ENCODE measurements at places on chromosomes 1 and 21.

DNA sequence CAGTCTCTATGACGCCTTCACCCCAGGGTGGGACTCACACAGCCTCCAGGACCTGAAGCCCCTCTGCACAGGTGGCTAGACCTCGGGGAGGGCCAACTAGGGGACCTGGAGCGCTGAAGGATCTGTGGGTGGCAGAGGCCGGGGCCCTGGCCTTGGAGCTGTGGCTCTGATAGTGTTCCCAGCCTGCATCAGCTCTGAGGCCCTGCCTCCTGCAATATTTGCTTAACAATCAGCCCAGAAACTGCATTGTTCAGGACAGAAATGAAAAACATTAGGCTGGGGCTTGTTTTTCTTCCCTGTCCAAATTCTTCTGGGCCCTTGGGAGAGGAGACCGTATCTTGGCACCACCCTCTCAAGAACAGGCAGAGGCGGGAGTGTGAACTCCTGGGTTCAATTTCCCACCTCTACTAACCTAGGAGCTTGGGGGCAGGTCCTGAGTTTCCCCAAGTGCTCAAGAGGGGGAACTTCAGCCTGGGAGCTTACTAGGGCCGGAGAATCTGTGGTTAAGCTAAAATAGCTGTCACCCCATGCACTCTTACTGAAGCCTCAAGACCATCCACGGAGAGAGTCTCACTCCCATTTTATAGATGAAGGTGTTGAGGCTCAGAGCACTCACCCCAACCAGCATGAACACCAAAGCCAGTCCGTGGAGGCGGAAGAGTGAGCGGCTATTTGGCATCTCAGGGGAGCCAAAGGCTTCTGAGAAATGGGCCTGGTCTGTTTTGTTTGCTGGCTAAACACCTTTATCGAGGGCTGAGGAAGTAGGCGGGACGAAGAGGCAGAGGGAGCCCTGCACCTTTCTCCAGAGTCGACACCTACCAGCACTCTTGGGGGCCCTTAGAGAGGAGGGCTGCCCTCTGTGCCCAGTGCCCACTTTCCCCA lies 18.8 kb upstream of the CASZ1 start:
- DNase-seq: no peak

GRCh38 chr1:228044961-228045360 lies 37.5 kb upstream of the ARF1 start:
- DNase-seq: no peak

GRCh38 chr1:168905633-168906032 lies 176.6 kb upstream of the DPT start:
- DNase-seq: no peak

DNA sequence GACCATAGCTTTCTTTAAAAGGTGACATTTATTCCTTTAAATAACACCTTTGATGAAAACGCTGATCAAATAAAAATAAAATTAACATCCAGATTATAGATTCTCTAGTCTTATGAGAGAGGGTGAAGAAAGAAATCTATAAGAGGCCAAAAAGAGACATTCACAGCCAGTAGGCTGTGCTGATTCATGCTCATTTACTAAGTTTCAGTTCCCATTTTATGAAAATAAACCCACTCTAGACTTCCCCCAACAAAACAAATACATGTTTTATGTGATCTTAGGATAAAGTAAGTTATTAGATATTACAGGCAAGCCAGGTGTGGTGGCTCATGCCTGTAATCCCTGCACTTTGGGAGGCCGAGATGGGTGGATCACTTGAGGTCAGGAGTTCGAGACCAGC lies 21.1 kb downstream of the ESRRG start:
- no peak for DNase-seq

GRCh38 chr1:247440001-247440620 lies 17.8 kb downstream of the OR2B11 start:
- no peak for DNase-seq

DNA sequence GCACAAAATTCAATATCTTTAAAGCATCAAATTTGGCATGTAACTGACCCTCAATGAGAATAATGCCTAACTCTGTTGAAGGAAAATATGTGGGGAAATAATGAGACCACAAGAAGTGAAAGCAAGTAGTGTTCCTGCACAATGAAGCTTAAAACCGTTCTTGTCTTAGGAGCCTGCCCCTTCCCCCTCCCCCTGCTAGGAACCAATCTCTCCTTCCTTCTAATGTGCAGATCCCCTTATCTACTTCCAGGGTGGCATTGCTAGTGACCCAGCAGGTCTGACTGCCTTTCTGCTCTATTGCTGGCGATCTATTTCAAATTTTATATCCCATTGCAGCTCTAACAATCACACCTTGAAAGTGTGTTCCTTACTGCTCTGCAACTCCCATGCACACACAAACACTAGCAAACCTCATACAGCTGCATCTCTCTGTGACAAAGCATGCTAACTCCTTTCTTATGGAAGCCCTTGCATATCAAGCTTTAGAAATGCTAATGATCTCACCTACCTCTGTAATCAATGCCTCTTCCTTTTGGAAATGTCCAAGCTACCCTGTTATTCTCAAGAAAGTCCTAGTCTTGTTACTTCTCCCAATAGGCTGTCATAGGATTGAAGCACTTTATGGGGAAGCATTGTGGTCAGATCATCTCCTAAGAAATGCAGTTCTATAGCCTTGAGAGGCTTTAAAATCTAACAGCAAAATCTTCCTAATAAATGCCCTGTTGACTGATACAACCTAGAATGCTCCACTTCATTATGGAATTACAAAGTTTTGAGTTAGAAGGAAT lies 26.5 kb downstream of the BCL9 start:
- no peak for DNase-seq

GRCh38 chr1:190226006-190226405 lies 251.7 kb downstream of the BRINP3 start:
- DNase-seq: no peak

- DNase-seq: no peak
These were observed 724 bp upstream of the CALML6 start for GRCh38 chr1:1914101-1914970.

DNA sequence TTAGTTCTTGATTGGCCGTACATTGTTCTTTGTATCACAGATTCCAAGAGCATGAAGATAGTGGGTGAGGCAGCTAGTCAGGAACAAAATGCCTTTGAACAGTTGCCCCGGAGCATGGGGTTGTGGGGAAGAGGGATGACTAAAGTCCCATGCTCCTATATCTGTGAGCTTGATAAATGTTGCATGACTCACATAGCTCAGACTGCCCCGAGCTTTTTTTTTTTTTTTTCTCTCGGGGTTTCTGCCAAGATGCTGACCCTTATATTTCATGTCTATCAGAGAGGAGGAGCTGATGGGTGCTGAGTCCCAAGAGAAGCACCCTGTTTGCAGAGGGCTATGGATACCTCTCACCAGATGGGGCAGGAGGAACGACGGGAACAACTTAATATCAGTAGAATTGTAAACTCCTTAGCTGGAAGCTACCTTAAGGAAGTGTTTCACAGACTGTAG lies 40.6 kb downstream of the SRRM1 start:
- DNase-seq: no peak

DNA sequence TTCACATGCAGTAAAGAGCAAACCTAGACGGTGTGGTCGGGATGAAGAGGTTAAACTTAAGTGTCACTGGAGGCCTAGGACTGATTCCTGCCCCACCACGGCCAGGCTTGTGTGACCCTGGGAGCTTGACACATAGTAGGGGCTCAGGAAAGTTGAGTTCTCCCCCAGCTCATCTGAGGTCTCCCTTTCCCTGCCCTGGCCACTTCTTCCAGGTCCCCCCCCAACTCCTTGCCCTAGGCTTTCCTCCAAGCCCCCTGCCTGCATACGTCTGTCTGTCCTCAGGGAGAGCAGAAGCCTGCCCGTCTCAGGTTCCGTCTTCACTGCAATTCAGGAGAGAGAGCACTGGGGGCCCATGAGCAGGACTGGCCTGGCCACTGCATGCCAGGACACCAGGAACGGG lies 225.8 kb downstream of the PTPRU start:
- DNase-seq: no peak

DNA sequence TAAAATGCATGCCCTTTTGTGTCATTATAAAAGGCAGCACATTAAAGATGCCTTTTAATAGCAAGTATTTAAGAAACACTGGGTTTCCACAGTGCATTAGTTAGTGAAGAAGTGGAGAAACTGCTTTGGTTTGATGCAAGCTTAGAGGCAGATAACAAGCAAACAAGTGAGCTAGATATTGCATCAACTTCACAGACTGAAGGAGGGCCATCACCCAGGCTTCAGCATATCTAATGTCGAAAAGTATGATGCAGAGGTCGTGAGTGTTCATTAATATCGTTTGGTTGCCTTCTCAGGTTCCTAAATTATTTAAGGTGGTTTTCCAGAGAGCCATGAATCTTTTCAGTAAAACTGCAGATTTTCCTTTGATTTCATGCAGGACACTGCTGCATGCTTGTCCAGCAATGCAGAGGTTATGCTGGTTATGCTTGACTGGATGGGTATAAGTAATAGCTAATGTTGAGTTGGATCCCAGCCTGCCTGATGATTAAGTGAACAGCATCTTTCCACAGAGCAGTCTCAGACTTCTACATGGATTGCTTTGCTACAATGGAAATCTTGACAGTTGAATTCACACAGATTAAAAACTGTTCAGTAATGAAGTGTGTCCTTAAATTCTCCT lies 69.7 kb upstream of the IPO9 start:
- no peak for DNase-seq

- DNase-seq: no peak
These were observed 80.2 kb upstream of the ACTL8 start for GRCh38 chr1:17674726-17675500.

DNA sequence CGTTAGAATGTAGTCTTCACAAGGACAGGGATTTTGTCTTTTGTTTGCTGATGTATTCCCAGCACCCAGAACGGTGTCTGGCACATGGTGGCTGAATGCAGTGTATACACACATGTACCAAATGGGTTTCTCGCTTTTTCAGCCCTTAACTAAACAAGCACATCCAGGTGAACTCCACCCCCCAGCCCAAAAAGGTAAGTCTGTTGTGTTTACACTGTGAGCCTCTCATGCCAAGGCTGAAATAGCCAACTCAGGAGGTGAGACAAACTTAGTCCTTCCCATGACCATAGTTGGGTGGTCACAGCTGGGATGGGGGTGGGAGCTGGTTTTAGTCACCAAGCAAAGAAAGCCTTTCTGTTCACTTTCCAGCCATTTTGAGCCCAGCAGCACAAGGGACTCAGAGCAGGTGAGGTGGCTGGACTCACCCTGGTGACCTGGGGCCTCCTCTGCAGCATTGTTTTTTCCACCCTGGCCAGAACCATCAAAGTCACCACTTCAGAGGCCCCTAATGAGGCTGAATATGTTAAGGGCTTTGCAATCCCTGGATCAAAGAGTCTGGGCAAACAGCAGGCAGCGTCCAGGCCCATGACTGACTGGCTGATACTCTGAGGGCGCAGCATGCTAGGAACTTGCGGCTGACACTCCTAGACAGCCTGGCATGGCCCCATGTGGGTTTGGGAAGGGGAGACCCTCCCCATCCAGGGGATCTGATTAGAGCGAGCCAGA lies 8.7 kb downstream of the TENT5B start:
- no peak for DNase-seq

GRCh38 chr1:111422546-111423391 lies 4.8 kb downstream of the OVGP1 start:
- no peak for DNase-seq

GRCh38 chr1:97392701-97393100 lies 528.1 kb downstream of the DPYD start:
- no peak for DNase-seq

GRCh38 chr1:163315773-163316374 lies 5.9 kb upstream of the NUF2 start:
- DNase-seq: peak; percentile 28

DNA sequence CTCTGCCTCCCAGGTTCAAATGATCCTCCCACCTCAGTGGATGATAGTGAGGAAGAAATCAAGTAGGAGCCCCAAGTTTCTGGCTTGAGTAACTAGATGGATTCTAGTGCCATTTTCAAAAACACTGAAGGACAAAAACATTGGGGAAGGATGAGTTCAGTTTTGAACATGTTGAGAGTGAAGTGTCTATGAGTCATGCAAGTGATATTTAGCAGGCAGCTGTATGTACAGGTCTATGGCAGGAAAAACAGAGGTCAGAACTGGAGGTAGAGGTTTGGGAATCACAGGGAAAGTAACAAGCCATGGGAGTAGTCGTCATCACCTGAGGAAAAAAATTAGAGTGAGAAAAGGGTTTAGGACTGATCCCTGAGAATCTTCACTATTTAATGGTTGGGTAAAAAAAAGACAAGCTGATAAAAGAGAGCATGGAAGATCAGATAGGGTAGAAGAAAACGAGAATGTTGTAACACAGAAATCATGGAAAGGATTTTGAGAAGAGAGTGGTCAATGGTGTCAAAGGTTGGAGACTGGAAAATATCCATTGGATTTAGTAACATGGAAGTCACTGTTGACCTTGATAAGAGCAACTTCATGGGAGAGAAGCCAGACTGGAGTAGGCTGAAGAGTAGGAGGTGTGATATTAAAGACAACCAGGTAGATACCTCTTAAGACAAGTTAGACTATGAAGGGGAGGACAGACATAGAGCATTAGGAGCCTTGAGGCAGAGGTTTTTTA lies 53.1 kb downstream of the DIPK1A start:
- DNase-seq: no peak

- DNase-seq: no peak
These were observed 58.0 kb upstream of the CTPS1 start for GRCh38 chr1:40921522-40921921.

DNA sequence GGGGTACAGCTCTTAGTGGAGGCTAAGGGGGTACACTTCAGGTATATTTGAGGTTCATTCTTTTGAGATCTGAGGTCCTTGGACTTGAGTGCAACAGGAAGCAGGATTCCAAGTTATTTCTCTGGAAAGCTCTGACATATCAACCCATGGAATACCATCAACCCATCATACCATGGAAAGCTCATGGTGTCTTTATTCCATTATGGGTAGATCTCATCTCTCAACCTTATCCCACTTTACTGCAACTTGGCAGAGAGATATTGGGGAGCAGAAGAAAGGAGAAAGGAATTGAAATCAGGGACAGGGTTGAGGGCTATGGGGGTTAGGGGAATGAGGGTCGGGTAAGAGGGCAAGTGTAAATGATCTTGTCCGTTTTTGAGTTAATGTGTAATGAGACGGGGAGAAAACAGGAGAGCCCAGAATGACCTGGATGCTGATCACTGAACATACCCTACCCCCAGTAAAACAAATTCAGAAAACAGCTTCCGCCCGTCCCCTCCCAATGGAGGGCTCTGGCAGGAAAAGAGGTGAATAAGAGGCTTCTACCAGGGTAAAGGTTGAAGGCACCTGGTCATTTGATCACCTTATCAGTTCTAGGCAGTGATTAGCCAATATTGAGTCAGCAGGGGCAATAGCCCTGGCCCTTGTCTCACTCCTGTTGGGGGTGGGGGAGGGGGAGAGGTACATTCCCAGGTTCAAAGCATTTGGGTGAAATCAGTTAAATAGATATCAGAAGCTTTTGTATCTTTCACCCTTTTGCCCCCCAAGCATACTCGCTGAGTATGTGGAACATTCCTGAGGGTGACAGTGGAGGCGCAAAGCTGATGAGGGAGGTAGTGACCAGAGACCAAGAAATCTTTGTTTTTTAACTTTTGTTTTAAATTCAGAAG lies 622 bp upstream of the APOA2 start:
- DNase-seq: no peak

Data from renal pelvis (tissue), 12 donors.